ENCODE measurements at places on chromosomes 11 and 22.

- DNase-seq = no peak
Observed at GRCh38 chr11:66924272-66924671, 33.9 kb downstream of the PC start.

- peak; percentile 98 for DNase-seq
Observed at GRCh38 chr11:47355283-47356128, 3.0 kb upstream of the MYBPC3 start.

GRCh38 chr11:94849839-94850238 lies 81.7 kb downstream of the AMOTL1 start:
- no peak for DNase-seq

GRCh38 chr11:122601141-122602125 lies 54.1 kb upstream of the UBASH3B start:
- DNase-seq = no peak

- DNase-seq = no peak
Observed at GRCh38 chr11:708511-708910, 2.5 kb downstream of the EPS8L2 start.

DNA sequence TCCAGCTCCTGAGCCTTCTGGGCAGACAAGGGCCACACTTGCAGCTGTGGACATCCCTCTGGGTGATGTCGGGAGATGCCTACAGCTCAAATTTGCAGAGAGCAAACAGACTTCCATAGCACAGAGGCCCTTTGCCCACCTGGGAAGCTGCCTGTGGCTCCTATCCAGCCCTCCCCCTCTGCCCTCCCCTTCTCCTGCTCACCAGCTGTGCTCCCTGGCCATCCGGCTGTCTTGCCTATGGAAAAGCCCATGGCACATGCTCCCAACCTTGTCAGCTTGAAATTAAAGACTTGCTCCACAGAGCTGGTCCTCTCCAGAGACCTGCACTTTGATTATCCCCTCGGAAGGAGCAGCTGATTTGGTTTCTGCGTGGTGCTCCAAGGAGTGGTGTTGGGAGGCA lies 118.9 kb upstream of the NECTIN1 start:
- no peak for DNase-seq

DNA sequence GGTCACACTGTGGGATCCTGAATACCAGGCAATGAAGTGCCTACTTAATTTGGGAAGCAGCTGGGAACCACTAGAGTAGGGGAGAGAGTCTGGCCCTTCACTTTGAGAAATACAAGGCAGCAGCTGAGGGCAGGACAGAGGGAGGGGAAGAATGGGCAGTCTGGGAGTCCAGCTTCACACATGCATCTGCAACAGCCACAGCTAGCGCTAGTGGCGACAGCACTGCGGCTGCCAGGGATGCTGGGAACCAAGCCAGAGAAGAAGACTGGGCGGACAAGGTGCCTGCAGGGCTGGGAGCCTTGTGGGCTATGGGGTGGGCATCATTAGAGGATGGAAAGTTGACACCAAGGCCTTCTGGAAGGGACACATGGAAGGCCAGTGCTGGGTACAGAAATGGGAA lies 15.8 kb downstream of the SCUBE2 start:
- no peak for DNase-seq

- DNase-seq = no peak
Observed at GRCh38 chr11:43898574-43898973, 17.9 kb downstream of the ALKBH3 start.
